Stomach (tissue), 19 donors: ENCODE measurements at places on chromosomes 4 and X.

- no peak overlapping the region for H3K4me3 ChIP-seq
- DNase-seq, result no peak
- H3K27me3 ChIP-seq, result no peaks in the 10 kb centered on the region
- H3K36me3 ChIP-seq, result no peaks in the 10 kb centered on the region
- peaks cover 16% of the 10 kb centered on the region for H3K4me1 ChIP-seq
- H3K27ac ChIP-seq, result no peak overlapping the region
These were observed 32.7 kb downstream of the RUFY3 start for GRCh38 chr4:70754470-70754869.

DNA sequence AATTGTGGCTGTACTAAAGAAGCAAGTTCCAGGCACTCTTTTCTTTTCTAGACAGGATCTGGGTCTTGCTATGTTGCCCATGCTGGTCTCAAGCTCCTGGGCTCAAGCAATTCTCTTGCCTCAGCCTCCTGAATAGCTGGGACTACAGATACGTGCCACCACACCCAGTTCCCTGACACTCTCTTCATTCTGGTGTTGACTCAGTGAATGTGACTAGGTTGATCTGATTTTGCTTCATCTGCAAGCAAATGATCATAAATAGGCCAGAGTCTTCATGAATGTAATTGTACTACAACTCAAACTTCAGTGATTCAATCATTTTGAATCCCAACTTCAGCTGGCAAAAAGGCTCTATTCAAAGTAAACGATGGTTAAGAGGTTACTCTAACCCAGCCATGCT lies 78.5 kb downstream of the APBB2 start:
- H3K36me3 ChIP-seq, result no peaks in the 10 kb centered on the region
- peak overlapping the region; percentile 17 for H3K27ac ChIP-seq
- DNase-seq, result no peak
- H3K27me3 ChIP-seq, result no peaks in the 10 kb centered on the region
- peaks cover 54% of the 10 kb centered on the region for H3K4me1 ChIP-seq
- H3K4me3 ChIP-seq, result no peak overlapping the region

- no peaks in the 10 kb centered on the region for H3K27me3 ChIP-seq
- no peaks in the 10 kb centered on the region for H3K4me1 ChIP-seq
- H3K36me3 ChIP-seq, result no peaks in the 10 kb centered on the region
- H3K4me3 ChIP-seq, result no peak overlapping the region
These were observed 92.3 kb upstream of the SHOX start for GRCh38 chrX:538311-538710.

DNA sequence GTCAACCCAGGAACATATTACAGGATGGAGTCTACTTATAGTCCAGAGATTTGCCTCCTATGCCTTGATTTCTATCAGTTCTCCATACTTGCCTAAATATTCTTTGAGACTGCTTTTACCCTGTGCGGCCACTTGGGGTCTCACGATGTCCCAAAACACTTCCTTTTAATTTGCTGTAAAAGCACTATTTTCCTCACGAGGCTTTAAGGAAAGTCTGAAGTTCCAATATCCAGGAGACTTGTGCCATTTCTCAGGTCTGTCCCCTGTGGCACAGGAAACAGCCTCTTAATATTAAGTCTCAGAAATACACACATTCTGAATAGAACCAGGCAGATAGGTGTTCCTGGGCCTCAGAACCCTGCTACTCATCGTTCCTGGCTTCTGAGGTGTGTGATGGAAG lies 142.9 kb downstream of the TMEM164 start:
- H3K27ac ChIP-seq, result no peak overlapping the region
- H3K27me3 ChIP-seq, result no peaks in the 10 kb centered on the region
- H3K4me3 ChIP-seq, result no peak overlapping the region
- H3K4me1 ChIP-seq, result no peaks in the 10 kb centered on the region

GRCh38 chr4:156177941-156178340 lies 224.3 kb upstream of the CTSO start:
- H3K4me3 ChIP-seq, result no peak overlapping the region
- no peak overlapping the region for H3K27ac ChIP-seq
- no peaks in the 10 kb centered on the region for H3K36me3 ChIP-seq
- no peak for DNase-seq
- no peaks in the 10 kb centered on the region for H3K27me3 ChIP-seq

DNA sequence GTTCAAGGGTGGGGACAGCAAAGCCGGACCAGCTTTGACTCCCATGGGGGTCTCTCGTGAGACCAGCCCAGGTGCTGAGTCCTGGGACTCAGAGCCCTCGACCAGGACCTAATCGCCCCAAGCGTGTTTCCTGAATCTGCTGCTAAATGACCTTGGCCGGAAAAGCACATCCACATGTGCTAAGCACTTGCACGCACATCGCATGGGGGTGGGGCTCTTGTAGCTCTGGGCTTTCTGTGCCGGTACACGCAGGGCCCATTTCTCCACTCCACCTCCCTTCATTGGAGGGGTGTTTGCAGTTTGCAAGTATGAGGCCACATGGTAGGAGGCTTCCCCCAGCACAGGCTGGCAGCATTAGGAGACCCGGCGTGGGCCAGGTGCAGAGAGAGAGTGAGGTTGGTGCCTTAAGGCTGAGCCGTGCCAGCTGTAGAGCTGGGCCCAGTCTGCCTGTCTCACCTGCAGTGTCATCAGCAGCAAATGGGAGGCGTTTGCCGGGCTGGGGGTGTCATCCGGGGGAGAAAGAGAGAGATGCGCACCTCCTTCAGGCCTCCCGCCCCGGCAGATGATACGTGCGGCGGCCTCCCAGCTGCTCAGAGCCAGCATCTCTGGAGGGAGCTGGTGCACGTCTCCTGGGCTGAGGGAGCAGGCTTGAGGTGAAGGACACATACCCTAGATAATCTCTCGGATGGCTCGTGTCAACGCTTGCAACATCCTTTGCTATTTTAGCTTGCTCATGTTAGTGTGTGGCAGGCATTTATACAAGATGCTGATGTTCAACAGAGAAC lies 45.2 kb upstream of the CLCN4 start:
- peaks cover 7% of the 10 kb centered on the region for H3K36me3 ChIP-seq
- no peak overlapping the region for H3K4me3 ChIP-seq
- H3K4me1 ChIP-seq, result peaks cover 45% of the 10 kb centered on the region

DNA sequence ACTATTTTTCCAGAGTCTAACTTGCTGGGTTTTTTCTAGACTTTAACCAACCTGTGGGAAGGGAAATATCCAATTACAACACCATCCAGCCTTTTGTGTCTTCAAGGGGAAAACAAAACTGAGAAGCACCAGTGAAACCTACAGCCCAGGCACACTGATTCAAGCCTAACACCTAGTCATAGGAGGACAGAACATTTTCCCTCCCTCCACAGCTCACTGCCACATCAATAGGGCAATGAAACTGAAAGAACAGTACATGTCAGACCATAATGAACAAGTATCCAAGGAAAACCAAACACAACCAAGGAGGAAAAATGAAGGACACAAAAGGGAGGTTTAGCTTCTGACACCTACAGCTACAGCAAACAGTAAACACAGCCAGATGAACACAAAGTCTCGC lies 17.6 kb downstream of the MAGEA8 start:
- no peak overlapping the region for H3K27ac ChIP-seq
- DNase-seq, result no peak
- no peak overlapping the region for H3K4me3 ChIP-seq
- H3K4me1 ChIP-seq, result no peaks in the 10 kb centered on the region
- H3K27me3 ChIP-seq, result no peaks in the 10 kb centered on the region
- no peaks in the 10 kb centered on the region for H3K36me3 ChIP-seq

DNA sequence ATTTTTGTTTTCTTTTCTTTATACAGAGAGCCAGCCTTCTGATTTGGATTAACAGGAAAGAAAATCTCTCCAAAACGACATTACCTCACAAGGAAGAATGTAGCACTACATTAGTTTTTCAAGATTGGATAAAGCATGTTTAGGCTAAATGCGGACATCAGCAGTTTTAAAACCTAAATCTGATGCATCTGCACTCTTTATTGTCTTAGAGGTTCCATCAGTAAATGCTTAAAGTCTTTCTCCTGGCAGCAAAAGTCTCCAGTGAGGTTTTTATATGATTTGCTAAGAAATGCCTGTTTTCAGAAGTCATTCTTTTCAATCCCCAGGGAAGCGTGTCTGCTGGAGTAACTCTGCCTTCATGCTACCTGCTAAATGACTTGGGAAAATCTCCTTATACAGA lies 912.9 kb upstream of the INTU start:
- no peaks in the 10 kb centered on the region for H3K36me3 ChIP-seq
- no peak overlapping the region for H3K4me3 ChIP-seq
- H3K4me1 ChIP-seq, result no peaks in the 10 kb centered on the region
- DNase-seq, result no peak
- no peak overlapping the region for H3K27ac ChIP-seq

DNA sequence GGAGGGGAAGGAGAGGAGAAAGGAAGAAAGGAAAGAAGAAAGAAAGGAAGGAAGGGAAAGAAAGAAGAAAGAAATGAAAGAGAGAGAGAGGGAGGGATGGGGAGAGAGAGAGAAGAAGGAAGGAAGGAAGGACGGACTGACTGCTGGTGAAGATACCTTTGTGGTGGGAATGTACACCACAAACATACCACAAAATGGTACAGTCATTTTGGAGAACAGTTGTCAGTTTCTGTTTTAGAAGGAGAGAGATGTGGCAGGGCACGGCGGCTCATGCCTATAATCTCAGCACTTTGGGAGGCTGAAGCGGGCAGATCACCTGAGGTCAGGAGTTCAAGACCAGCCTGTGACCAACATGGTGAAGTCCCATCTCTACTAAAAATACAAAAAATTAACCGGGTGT lies 40.0 kb upstream of the SHISA3 start:
- H3K27ac ChIP-seq, result no peak overlapping the region
- no peaks in the 10 kb centered on the region for H3K36me3 ChIP-seq
- no peak overlapping the region for H3K4me3 ChIP-seq
- no peaks in the 10 kb centered on the region for H3K4me1 ChIP-seq
- H3K27me3 ChIP-seq, result no peaks in the 10 kb centered on the region

DNA sequence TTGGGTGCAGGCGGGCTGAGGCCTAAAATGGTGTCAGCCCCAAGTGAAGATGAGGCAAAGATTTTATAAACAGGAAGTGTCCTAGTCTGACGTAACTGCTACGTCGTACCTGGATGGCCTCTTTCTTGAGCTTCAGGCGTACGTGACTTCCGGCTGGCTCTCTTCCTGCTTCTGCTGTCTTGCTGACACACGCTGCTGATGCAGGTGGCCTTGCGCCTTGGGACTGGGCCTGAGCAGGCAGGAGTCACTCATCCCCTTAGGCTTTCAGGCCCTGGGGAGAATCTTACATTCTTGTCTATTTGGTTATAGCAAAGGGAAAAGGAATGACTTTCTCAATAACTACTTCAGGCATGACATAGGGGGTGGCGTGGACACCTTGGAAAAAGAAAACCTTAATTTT lies 20.1 kb upstream of the ABRAXAS1 start:
- no peaks in the 10 kb centered on the region for H3K4me1 ChIP-seq
- H3K27ac ChIP-seq, result no peak overlapping the region
- H3K4me3 ChIP-seq, result no peak overlapping the region
- no peak for DNase-seq

- H3K27ac ChIP-seq, result no peak overlapping the region
- H3K27me3 ChIP-seq, result no peaks in the 10 kb centered on the region
- no peak overlapping the region for H3K4me3 ChIP-seq
- H3K36me3 ChIP-seq, result no peaks in the 10 kb centered on the region
These were observed 374.9 kb upstream of the TECRL start for GRCh38 chr4:64784125-64784524.

DNA sequence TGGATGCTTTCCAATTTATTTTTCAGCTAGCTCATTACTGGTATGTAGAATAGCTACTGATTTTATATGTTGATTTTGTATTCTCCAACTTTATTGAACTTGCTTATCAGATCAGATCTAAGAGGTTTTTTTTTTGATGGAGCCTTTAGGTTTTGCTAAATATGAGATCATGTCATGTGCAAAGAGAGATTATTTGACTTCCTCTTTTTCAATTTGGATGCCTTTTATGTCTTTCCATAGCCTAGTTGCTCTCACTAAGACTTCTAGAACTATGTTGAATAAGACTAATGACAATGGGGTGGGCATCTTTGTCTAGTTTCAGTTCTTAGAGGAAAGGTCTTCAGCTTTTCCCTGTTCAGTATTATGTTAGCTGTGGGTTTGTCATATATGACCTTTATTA lies 11.7 kb downstream of the MAGEE1 start:
- no peaks in the 10 kb centered on the region for H3K27me3 ChIP-seq
- no peaks in the 10 kb centered on the region for H3K36me3 ChIP-seq
- H3K4me1 ChIP-seq, result no peaks in the 10 kb centered on the region
- H3K27ac ChIP-seq, result no peak overlapping the region

- H3K4me3 ChIP-seq, result no peak overlapping the region
- no peaks in the 10 kb centered on the region for H3K36me3 ChIP-seq
- H3K27me3 ChIP-seq, result no peaks in the 10 kb centered on the region
- no peak for DNase-seq
- H3K4me1 ChIP-seq, result no peaks in the 10 kb centered on the region
These were observed 2.8 kb upstream of the IL21 start for GRCh38 chr4:122623637-122624166.

GRCh38 chrX:49071877-49072711 lies 1.7 kb downstream of the PRAF2 start:
- peak overlapping the region; percentile 80 for H3K27ac ChIP-seq
- H3K4me3 ChIP-seq, result peak overlapping the region; percentile 59
- no peaks in the 10 kb centered on the region for H3K27me3 ChIP-seq
- DNase-seq, result peak; percentile 94

DNA sequence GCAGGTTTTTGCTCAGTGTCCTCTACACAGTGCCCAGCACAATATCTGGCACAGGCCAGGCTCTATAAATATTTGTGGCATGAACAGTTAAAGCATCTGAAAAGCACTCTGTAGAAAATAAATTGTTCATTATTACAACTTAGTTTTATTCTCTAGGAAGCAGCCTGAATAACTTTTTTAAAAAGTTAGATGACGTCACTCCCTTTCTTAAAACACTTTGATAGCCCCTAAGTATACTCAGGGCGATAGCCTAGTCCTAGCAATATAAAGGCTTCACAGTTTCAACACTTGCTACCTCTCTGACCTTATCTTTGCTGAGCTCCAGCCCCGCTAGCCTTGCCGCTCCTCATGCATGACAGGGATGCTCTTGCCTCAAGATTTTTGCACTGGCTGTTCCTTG lies 80.6 kb downstream of the GPM6A start:
- H3K4me1 ChIP-seq, result no peaks in the 10 kb centered on the region
- no peaks in the 10 kb centered on the region for H3K36me3 ChIP-seq
- no peak for DNase-seq
- H3K4me3 ChIP-seq, result no peak overlapping the region
- no peaks in the 10 kb centered on the region for H3K27me3 ChIP-seq

GRCh38 chrX:104254442-104255115 lies at the start of gene ESX1:
Gene ESX1 (minus strand): TSS chrX:104254933. CDS start chrX:104254849, 84 bp downstream.
- H3K27ac ChIP-seq, result no peak within 1 kb of the TSS
- H3K36me3 ChIP-seq, result no peaks in the 10 kb centered on the region
- no peak within 1 kb of the TSS for H3K4me3 ChIP-seq
- no peak for DNase-seq
- H3K4me1 ChIP-seq, result peaks cover 24% of the 10 kb centered on the region
- H3K27me3 ChIP-seq, result no peaks in the 10 kb centered on the region

DNA sequence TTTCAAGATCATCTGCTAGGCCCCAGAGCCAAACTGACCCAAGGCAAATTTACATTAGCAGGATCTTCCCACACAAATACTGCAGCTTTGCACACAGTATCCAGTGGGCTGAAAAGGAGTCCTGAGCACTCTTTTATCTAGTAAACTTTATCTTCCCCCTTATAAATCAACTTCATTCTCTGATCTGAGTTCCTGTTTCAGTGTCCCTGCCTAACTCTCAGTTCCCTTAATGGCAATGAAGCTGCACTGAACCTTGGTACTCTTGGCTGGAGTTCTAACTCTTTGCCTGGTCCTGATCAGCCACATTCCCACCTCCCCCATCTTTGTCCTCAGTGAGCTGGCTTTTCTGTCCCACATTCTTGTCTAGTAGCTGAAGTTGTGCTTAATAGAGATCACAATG lies 37.4 kb downstream of the EDA2R start:
- no peaks in the 10 kb centered on the region for H3K27me3 ChIP-seq
- no peak for DNase-seq
- no peak overlapping the region for H3K4me3 ChIP-seq
- no peaks in the 10 kb centered on the region for H3K36me3 ChIP-seq
- H3K27ac ChIP-seq, result no peak overlapping the region

- no peaks in the 10 kb centered on the region for H3K4me1 ChIP-seq
- no peak overlapping the region for H3K4me3 ChIP-seq
These were observed 958 bp upstream of the UGT2B7 start for GRCh38 chr4:69095301-69095731.
